ENCODE measurements at places on chromosomes 5 and 9.

DNA sequence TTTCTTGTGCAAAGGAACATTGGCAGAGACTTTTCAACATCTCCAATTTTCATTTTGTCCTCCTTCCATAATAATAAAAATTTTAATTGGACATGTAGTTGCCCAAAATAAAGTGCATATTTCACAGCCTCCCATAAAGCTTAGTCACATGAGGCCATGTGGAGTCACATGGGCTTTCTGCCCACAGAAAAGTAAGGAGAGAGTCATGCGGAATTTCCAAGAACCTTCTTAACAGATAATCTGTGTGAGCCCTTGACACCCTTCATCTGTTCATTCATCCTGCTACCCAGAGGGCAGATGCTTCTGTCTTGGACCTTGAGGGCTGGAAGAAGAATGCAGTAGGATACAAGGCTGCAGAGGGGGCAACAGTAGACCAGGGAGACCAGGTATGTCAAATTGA lies 60.7 kb downstream of the APTX start:
- no peak for DNase-seq

GRCh38 chr5:78756858-78757257 lies 108.3 kb upstream of the LHFPL2 start:
- DNase-seq = no peak

- DNase-seq = no peak
Measured at GRCh38 chr5:66777868-66778267, 181.7 kb downstream of the MAST4 start.

GRCh38 chr5:160339406-160340130 lies 27.2 kb upstream of the CCNJL start:
- no peak for DNase-seq

- no peak for DNase-seq
Measured at GRCh38 chr5:72394688-72395087, 74.5 kb downstream of the PTCD2 start.

GRCh38 chr9:6566409-6567139 lies 79.0 kb downstream of the GLDC start:
- DNase-seq = no peak

GRCh38 chr9:125293134-125293533 lies 31.5 kb downstream of the GAPVD1 start:
- DNase-seq = no peak
